ENCODE measurements at places on chromosomes 1 and 21. TPM values are rescaled to one million over a fixed set of nuclear protein-coding genes. Genes with fewer than 3 reads are reported as not detected.

NAV1 gene
- 23.0 TPM for total RNA-seq

CCDC181 gene
- not detected for total RNA-seq

OR2L13 gene
- 0.60 TPM for total RNA-seq

RCSD1 gene
- 111 TPM for total RNA-seq

CHML gene
- 13.8 TPM for total RNA-seq

Data from spleen (tissue), 13 donors.